Foreskin melanocyte (primary cell): ENCODE measurements at places on chromosomes 3 and 15.

DNA sequence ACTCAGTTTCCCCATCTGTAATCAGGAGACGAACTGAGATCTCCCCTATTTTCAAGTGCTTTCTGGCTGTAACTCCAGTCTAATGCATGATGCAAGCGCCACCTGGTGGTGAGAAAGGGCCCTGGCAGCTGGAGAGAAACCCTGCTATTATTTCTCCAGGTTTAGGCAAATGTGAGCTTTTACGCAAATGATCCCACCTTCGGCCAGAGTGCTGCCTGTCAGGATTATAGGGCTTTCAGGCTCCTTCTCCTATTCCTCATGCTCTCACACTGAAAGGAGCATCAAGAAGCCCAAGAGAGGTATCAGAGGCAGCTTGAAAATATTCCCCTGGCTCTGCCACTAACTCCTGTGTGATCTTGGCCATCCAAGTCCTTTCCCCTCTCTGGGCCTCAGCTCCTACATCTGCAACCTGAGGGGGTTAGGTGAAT, 93.9 kb upstream of the RASGRF1 start:
- DNase-seq, result peak; percentile 38

GRCh38 chr3:45244356-45244755, 18.3 kb upstream of the TMEM158 start:
- no peak for DNase-seq

- DNase-seq, result no peak
Observed at GRCh38 chr3:31408720-31409119, 124.0 kb upstream of the STT3B start.

DNA sequence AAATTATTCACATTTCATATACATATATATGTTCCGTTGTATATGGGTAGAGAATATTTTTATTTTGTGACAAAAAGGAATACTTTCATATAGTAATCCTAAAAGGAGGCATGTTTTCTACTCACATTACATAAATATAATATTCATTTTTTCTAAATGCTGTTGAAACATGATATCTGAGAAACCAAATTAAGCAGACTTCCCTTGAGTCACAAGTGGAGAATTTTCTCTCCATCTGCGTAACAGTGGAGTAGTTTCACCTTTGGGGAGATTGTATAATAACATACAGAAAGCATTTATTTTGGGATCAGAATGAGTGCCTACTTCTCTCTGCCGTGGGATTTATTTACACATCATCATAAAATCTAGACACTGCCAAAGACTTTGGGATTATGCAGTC, 849.8 kb downstream of the NSUN3 start:
- no peak for DNase-seq

- no peak for DNase-seq
Observed at GRCh38 chr3:1907911-1908310, 190.8 kb upstream of the CNTN4 start.
